ENCODE measurements at places on chromosomes 5 and 9.

DNA sequence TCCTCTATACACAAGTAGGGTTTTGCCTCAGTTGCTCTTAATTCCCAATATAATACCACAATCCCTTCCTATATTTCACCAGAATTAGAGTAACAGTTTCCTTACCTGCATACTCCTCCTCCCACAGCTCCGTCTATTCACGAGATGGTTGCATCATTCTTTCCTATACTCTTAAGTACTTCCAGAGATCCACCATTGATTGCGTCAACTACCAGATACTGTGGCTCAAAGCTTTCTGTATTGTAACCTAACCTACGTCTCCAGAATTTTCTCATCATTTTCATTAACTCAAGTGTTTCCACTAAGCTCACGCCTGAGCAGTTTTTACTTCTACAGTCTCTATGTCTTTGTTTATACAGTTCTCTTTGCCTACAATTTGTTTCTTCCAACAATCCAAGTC, 31.2 kb upstream of the MINAR2 start:
- DNase-seq, result no peak

DNA sequence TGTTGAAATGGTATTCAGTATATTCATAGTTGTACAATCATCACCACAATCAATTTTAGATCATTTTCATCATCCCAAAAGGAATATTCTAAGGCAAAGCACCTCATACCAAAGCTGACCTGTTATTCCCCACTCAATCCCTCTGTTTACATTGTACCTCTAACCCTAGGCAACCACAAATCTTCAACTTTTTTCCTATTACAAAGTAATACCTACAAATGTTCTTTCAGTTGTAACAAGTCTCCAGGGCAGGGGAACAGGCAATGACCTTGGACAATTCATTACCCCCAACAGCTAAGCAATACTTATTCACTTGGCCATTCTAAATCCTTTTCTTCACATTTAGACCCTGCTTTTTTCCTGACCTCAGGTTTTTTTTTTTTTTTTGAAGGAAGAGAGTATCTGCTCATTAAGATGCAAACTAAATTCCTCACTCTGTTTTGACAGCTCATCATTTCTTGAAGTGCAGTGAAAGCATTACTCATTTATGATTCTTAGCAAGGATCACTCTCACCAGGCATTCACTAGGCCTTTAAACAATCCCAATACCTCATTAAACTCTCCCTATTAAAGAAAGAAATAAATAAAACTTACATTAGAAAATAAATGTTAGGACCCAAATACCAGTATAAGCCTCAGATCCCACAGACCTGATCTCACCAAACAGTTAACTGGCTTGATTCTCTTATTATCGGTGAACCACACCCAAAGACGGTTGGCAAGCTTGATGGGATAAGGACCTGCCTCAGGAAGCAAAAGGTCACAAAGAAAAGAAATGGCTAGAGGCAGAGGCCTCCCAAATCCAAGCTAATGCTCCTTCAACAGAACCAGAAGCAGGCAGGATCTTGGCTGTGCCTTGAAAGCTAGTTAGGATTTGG, 15.3 kb downstream of the MTMR12 start:
- DNase-seq, result no peak

DNA sequence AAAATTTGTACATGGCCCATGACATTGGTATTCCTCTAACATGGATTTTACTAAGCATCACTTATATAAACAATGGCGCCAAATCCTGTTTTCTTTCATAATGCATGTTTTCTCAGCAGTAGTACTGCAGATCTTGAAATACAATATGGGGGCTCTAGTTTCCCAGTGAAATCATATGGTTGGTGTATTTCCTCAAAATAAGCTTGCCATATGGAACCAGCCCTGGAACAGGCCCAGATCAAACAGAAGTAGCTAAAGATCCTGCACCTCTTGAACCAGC, 163.9 kb downstream of the ZNF608 start:
- peak; percentile 55 for DNase-seq

DNA sequence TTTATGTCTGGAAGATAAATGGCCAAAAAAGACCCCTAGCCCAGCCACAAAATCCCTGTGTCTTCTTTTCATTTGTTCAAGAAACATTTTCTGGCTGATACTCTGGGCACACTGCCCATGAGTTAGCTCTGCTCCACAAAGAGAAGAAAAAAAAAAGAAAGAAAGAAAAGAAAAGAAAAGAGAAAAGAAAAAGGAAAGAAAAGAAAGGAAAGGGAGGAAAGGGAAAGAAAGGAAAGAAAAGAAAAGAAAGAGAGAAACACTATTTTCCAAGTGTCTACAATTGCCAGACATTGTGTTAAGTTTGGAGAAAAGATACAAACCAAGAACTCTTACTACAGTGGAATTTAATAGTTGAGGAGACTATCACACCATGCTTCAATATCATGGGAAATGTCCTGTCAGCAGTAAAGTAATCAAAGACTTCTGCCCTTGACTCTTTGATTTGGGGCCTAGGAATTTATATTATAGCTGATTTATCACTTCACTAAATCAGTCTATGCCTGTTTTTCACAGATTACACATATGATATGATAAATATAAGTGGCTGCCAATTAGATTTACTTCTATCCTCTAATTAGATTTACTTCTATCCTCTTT, 3.0 kb downstream of the TRMO start:
- DNase-seq, result no peak

DNA sequence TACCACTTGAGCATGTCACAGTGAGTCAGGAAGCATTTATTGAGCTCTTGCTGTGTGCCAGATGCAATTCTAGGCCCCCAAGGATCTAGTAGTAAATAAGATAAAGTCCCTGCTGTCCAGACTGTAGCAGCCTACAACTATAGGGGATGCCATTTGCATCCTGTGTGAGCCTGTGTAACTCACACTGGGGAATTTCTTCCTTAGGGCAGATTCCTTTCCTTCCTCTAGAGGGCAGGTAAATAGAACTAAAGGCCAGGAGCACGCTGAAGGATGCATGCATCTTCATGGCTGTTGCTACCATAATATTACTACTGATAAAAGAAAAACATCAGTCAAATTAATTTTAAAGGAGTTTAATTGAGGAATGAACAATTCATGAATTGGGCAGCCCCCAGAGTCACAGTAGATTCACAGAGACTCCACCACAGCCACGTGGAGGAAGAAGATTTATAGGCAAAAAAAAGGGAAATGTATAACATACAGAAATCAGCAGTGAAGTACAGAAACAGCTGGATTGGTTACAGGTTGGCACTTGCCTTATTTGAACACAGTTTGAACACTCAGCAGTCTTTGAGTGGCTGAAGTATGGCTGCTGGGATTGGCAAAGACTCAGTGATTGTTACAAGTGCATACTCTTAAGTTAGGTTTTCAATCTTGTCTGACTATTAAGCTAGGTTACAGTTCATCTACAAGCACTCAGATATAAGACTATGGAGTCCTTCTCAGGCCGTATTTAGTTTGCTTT, 98.9 kb downstream of the ACTL7B start:
- DNase-seq, result no peak

DNA sequence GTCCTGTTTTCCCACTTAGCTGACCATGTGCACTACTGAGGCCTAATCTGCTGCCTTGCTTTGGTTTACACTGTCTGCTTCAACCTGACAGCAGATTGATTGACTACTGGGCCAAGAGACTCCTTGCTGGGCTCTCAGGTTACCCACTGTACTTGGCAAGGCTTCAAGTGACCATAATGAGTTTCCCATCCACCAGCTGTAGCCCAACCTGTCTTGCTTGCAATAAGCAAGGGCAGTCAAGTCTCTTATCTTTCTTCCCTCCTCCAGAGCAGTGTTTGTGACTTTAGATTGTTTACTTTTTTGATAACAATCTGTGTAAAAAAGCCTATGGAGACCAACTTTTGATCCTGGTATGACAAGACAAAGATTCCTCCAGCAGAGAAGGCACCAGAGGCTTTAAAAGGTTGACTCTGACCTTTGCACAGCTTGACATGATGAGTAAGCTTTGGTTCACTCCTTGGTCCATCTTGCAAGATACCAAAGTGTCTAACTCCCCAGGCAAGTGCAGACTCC, 912.3 kb upstream of the SEMA6A start:
- DNase-seq, result peak; percentile 66

- DNase-seq, result no peak
Measured at GRCh38 chr9:99505936-99506335, 283.9 kb downstream of the SEC61B start.

- DNase-seq, result no peak
Measured at GRCh38 chr5:39201781-39202596, 17.4 kb downstream of the FYB1 start.

- DNase-seq, result no peak
Measured at GRCh38 chr9:105447386-105447813, 434 bp upstream of the FSD1L start.

DNA sequence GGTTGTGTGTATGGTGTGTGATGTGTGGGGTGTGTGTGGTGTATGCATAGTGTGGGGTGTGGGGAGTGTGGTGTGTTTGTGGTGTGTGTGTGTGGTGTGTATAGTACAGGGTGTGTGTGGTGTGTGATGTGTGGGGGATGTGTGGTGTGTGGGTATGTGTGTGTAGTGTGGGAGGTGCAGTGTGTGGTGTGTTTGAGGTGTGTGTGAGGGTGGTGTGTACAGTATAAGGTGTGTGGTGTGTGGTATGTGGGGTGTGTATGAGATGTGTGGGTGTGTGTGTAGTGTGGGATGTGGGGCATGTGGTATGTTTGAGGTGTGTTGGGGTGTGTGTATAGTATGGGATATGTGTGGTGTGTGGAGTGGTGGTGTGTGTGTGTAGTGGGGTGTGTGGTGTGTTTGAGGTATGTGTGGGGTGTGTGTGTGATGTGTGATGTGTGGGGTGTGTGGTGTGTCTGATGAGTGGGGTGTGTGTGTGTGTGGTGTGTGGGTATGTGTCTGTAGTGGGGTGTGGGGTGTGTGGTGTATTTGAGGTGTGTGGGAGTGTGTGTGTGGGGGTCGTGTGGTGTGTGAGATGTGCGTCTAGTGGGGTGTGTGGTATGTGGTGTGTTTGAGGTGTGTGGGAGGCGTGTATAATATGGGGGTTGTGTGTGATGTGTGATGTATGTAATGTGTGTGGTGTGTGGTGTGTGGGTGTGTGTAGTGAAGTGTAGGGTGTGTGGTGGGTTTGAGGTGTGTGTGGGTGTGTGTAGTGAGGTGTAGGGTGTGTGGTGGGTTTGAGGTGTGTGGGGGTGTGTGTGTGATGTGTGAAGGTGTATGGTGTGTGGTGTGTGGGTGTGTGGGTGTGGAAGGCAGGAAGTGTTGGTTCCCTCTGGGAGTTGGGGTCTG, 8.6 kb downstream of the ECSCR start:
- no peak for DNase-seq

DNA sequence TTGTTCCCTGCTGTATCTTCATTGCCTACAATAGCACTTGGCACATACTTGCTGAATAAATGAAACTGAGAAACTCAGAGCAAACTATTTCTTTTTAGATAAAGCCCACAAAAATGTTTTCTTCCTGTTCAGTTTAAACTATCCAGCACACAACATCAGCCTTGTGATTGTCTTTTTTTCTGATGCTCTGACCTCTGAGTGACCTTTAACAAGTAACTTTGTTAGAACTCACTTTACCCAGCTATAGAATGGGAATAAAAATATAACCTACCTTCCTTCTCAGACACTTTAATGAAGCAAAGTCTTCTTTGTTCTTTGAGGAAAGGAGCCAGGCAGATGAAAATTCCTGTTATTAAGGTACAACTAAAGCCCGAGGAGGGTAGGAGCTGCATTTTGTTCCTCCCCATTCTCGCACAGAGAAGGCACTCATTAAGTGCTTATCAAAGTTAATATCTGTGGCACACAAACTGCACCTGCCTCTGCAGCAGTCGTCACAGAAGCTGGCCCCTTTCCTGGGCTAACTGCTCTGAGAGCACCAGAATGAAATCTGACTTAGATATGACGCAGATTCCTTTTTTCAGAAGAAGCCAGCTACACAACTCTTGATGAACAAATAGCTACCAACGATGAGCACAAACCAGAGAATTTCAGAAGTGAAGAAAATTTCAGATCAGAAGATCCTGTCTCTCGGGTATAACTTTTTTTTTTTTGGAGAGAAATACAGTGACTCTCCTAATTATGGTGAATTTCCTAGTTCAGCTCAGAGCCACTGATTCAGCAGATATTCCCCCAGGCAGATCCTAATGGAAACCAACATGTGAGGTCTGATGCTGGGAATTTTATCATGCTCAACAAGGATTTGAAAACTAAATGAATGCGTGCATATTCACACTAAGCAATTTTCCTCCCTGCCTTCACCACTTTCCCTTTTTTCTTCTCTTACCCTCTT, 31.0 kb upstream of the NR3C1 start:
- DNase-seq, result no peak

Data from NCI-H1694 treated with DMSO at 0.1 percent for 48 hours (cell line).